Urinary bladder (tissue), 4 donors: ENCODE measurements at places on chromosomes 11 and 22. TPM values are rescaled to one million over a fixed set of nuclear protein-coding genes. Genes with fewer than 3 reads are reported as not detected.

Gene ARHGAP42
- 3.0 TPM for polyA plus RNA-seq

Gene CRACR2B
- 20.2 TPM for polyA plus RNA-seq

Gene CFAP300
- 3.7 TPM for polyA plus RNA-seq

Gene ELMOD1
- polyA plus RNA-seq, result 0.14 TPM

- DNase-seq, result no peak
Measured at GRCh38 chr11:1072821-1073231, 1.8 kb upstream of the MUC2 start.

GRCh38 chr22:37047006-37047405 is 4.5 kb upstream of the KCTD17 start:
- DNase-seq, result no peak
